Activated CD4-positive, alpha-beta T cell treated with anti-CD3 and anti-CD28 coated beads, Interleukin-2, amount 50 U/mL, for 16 hours (primary cell): ENCODE measurements at places on chromosomes 12 and 14.

- no peak for DNase-seq
Measured at GRCh38 chr12:78672033-78672432, 192.5 kb upstream of the SYT1 start.

- DNase-seq: peak; percentile 84
Measured at GRCh38 chr14:90970167-90970600, 90.3 kb downstream of the RPS6KA5 start.

DNA sequence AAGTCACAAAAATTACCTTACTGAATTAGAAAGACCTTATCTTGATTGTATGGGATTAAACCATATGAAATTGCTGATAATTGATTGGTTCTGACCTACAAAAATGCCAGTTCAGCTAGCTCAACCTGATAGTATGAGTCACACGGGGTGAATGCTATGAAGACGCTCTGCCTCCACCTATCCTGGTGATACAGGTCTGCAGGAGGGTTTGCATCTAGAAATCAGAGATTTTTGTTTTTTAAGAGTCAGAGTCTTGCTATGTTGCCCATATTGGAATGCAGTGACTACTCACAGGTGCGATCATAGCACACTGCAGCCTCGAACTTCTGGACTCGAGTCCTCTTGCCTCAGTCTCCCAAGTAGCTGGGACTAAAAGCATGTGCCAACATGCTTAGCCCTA is 120.4 kb downstream of the HMGA2 start:
- DNase-seq: no peak

- DNase-seq: no peak
Measured at GRCh38 chr12:7176595-7176994, 12.9 kb upstream of the PEX5 start.

DNA sequence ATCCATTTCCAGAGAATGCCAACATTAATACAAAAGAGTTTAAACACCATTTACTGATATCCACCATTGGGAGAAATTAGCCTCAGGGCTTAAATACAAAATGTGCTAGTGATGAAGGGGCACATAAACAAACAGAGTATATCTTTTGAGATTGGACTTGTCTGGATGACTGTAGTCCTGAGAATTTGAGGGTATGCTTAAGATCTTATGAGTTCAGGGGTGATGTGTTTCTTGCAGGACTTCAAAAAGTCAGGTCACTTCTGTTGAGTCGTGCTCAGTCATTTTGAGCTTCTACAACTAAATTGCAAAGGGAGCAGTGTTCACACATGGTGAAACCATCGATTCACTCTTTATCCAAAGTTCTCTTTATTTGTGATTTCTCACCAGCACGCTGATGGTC is 425.7 kb downstream of the ATP23 start:
- DNase-seq: no peak

GRCh38 chr12:6263931-6264330 is 46.6 kb upstream of the PLEKHG6 start:
- DNase-seq: no peak

DNA sequence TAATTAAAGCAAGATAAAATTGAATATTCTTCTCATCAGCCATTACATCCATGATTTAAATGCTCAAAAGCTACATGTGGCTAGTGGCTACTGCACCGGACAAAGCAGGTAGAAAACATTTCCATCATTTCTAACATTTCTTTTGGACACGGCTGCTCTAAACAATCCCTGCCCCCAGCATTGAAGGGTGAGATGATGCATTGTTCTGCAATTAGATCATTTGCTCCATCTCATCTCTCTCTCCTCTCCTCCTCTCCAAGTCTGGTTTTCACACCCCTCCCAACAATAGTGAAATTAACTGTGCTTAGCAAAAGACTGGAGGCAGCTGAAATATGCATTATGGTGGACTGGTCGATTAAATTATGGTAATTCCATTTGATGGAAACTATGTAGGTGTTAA is 288.5 kb downstream of the KSR2 start:
- DNase-seq: no peak

DNA sequence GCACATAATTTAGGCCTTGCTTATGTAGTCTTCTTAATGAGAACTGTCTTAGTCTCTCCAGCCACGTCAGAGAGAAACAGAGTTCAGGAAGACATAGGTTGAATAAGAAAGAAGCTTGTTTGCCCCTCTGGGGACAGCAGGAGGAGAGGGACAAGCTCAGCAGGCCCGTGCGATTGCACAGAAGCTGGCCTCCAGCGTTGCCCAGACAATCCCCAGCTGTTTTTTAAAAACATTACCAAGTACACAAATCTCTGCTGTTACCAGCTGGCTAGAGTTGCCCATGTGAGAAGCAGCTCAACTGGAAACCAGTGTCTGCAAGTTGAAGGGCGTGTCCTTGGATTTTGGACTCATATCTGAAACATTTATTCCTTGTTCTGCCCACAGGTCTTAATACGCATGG is 232.6 kb downstream of the EFCAB11 start:
- no peak for DNase-seq

- peak; percentile 57 for DNase-seq
Measured at GRCh38 chr12:2691006-2691344, 103.8 kb upstream of the FKBP4 start.

DNA sequence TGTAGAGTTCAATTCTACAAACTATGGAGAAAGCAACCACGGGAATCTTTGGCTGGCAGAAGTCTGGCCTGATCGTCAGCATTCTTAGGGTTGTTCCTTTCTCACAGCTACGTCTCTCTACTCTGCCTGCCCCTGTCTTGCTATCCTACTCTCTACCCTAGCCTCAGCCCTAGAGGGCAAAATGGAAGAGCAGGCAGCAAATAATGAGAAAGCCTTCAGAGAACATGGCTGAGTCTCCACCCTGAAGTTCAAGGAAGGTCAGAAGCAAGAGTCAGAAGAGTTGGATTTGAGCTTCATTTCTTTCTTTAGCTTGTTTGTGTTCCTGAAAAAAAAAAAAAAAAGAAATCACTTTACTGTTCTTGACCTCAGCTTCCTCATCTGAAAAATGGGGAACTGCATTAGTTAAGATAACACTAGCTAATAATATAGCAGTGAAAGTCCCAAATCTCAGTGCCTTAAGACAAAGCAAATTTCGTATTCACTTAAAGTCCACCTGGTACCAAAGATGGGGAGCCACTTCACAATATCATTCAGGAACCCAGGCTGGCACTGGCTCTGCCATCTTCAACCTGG is 50.2 kb upstream of the CCND2 start:
- no peak for DNase-seq

DNA sequence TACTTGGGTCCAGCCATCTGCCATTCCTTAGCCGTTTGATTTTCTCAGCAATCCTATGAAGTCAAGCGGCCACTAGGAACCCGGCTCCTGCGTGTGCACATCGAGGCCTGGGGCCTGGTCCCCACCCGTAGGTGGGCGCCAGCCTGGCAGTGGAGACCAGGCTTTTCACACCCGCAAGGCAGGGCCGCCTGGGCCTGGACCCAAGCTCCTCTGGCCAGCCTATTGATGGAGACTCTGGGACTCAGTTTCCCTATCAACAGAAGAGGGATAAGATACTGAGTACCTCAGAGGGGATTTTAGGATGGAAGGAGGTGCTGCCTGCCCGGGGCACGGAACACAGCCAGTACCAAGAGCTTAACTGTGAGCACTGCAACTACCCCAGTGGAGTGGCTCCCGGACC is 104.3 kb upstream of the C14orf180 start:
- no peak for DNase-seq

- peak; percentile 75 for DNase-seq
Measured at GRCh38 chr14:101839236-101839635, 77.7 kb downstream of the PPP2R5C start.

DNA sequence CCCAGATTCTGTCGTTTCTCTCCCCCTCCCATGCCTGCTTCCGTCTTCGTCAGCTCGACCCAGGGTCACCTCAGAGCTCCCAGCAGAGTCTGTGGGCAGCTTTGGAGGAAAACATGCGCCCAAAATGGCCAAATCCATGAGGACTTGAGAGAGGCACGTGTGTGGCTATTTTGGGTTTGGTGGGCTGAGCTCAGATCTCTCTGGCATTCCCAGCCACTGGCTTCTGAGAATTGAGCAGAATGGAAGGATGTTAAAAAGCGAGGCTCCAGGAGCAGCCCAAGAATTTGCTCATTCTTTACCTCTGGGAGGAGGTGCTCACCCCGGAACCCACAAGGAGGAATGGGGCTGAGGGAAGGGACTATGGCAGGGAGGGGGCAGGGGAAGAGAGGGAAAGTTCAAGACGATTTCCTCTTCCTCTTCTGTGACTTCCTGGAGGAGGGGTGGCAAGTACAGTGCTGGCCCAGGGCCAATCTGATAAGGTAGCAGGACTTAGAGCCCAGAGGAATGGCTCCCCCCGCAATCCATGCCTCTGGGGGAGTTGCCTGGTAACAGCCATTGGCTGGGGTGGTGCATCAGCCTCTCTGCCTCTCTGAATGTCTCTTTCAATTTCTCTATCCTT is 20.1 kb downstream of the TSPAN9 start:
- no peak for DNase-seq

- DNase-seq: no peak
Measured at GRCh38 chr14:21063479-21063878, 5.9 kb downstream of the RNASE8 start.

- peak; percentile 61 for DNase-seq
Measured at GRCh38 chr14:68682166-68683103, 110.4 kb downstream of the ZFP36L1 start.

- no peak for DNase-seq
Measured at GRCh38 chr14:35384455-35385041, 20.0 kb downstream of the NFKBIA start.

DNA sequence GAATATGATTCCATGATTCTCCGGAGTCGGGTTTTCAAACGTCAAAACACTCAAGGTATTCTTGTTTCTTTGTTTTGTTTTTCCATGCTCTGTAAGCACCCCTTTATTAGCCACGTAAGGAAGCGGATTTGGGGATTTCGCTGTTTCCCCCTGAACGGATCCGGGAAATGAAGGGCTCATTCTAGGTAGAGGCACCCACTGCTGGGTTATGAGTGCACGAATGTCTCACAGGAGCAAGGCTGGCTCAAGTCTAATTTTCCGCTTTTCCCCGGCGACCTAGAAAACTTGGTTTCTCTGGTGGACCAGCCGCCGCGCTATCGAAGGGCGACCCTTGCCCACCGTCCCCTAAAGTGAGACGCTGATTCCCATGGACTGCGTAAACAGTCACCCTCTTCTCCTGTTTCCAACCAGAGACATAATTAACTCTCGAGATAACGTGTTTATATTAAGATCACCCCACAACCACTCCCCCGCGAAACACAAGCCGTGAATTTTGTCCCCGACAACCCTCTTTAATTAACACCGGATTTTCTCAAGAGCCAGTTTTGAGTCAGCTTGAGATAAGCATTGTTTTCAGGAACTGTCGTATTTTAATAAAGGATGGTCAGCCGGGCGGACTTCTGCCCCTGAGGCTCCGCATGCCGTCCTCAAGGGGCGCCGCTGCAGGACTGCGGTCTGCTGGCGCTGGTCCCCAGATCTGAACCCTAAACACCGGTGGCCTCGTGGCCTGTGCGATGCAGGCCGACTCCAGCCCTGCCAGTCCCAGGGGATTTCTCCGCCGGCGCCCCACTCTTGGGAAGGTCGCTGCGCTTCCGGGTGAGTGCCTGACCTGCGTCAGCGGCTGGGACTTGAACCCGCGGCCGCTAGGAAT is 515 bp upstream of the ABCC9 start:
- DNase-seq: no peak

DNA sequence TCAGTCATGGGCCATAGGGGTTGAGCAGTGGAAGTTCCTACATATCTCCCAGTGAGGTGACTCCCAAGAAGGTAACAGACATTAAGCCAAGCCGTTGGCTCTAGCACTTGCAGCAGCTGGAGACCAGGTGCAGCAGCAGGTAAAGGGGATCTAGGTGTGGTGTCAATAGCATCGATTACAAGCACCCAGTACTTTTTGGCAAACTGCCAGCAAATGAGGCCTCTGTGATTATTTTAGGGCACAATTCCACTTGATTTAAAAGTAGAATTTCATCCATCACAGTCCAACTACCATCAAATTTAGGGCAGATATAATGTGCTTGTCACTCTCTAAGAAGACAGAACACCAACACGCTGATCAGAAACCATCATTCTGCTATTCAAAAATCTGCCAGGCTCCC is 224.1 kb upstream of the EGLN3 start:
- no peak for DNase-seq

DNA sequence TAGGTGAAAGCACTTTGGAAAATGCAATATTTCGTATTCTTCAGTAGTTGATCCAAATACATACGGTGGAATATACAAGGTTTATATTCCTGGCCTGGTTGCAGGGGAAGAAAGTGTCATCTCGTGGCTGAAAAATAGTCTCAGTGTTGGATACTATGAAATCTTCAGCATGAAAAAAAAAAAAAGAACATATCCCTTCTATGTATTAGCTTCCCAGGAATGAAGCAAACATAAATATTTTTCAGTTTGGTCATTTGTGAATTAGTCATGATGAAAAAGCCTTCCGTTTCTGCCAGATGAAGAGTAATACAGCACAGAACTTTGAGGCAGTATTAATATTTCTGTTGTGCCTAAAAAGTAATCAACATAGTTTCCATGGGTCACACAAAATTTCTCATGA is 36.7 kb downstream of the FLRT2 start:
- no peak for DNase-seq

DNA sequence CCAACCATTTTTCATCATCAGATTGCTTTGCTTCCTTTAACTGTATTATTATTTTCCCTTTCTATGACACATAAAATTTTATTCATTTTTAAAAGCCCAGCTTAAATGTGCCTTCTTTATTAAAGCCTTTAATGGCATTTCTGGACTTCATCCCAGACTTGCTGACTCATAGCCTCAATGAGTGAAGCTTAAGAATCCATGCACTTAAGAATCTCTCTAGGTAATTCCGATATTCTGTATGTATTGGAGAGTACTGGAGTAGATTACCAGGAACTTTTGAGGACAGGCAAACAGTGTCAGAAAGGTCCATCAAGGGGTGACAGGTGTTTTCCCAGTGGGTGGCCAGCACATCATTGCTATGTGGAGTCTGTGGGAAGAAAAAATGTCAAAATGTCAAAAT is 107.9 kb downstream of the PTPRQ start:
- no peak for DNase-seq

GRCh38 chr14:24438223-24439097 is 4.1 kb downstream of the SDR39U1 start:
- no peak for DNase-seq

DNA sequence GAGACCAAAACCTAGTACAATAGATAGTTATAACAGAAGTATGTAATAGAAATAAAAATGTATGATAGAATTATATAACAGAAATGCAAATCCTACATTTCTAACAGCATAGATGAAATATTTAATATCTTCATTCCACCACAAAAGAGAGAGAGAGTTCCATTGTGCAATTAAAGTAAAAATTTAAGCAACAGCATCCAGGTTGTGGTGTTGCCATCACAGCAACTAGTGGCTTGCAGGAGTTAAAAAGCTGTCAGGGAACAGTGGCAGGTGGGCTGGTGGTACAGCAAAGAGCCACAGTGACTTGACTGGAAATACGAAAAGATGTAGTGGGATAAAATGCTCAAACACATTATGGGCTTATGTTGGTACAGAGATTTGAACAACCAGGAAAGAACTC is 57.1 kb upstream of the MDM1 start:
- no peak for DNase-seq

DNA sequence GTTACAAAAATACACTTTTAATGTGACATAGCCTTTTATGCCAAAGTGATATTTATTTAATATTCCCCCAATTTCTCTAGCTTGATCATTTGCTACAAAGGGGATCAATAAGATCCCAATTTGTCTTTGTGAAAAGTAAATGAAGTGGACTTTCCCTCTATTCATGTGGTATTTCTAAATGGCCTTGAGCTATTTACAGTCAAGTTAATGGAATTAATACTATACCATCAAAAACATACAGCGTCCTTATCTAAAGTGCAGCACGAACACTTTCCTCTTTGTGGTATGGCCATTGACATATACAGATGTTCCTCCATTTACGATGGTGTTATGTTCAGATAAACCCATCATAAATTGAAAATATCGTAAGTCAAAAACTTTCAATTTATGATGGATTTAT is 23.2 kb downstream of the CFL2 start:
- DNase-seq: no peak
